ENCODE measurements at places on chromosomes 2 and 18.
A peak's percentile ranks its signal among the peaks of the same experiment; 100 is the strongest.

- DNase-seq, result no peak
Observed at GRCh38 chr18:5142859-5143258, 54.2 kb downstream of the AKAIN1 start.

GRCh38 chr2:72001937-72002690 is 145.5 kb downstream of the CYP26B1 start:
- no peak for DNase-seq

DNA sequence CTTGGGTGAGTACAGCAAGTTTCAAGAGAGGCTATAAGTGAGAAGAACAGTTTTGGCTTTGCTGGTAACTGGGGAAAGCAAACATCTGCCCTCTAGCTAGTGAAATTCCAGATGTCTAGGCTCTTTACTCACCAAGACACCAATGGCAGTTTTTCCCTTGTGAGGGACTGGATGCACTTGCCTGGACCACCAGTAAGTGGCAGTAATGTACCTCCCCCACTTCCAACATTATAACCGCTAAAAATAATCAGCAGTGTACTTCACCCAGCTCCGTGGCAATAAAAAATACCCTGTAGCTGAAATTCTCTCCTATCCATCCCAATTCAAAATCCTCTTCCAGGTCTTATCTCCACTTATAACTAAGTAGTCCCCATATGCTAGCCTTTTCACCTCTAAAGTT is 383.9 kb downstream of the ARHGAP15 start:
- DNase-seq, result peak; percentile 47

- no peak for DNase-seq
Observed at GRCh38 chr2:74740395-74740740, 86.3 kb downstream of the SEMA4F start.

DNA sequence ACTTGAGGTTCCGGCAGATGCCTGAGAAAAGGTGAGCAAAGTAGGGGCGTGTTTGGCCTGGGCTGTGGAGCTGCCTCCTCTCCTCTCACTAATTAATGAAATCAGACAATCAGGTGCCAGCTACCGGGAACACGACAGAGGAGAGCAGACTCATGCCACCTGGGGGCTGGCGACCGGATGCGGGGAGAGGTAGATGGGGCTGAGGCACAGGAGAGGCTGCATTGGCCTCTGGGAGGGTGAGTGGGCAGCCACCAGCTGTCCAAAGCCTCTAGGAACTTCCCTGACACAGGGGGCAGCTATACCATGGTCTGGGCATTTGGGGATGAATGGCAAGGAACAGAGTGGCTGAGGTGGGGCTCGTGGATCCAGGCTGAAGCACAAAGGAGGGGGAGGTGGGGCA is 25.0 kb downstream of the FBXO41 start:
- no peak for DNase-seq
